Aorta (tissue), 5 donors: ENCODE measurements at places on chromosomes 6 and 20. TPM values are rescaled to one million over a fixed set of nuclear protein-coding genes. Genes with fewer than 3 reads are reported as not detected.

DNA sequence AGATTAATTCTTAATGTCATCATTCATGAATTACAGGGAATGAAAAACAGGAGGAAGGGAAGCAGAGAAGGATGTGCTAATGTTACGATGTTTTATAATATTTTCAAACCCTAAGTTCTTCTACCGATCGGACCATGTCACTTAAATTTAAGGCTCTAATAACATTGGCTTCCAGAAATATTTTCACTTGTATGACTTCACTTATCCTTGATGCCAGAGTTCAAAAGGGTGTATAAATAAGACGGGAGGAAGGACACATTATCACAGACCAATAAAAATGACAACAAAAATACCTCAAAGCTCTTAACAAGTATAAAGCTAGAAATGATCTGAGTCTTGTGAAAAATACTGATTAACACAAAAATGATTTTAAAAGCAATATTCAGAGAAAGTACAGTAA lies 370.4 kb upstream of the CITED2 start:
- no peaks in the 10 kb centered on the region for H3K27me3 ChIP-seq
- H3K4me1 ChIP-seq, result peaks cover 4% of the 10 kb centered on the region
- no peak overlapping the region for H3K27ac ChIP-seq
- DNase-seq, result no peak

- H3K27me3 ChIP-seq, result no peaks in the 10 kb centered on the region
- no peaks in the 10 kb centered on the region for H3K4me1 ChIP-seq
- H3K27ac ChIP-seq, result peak overlapping the region; percentile 80
- no peaks in the 10 kb centered on the region for H3K36me3 ChIP-seq
- H3K4me3 ChIP-seq, result no peak overlapping the region
Measured at GRCh38 chr20:44734938-44735337, 10.7 kb upstream of the KCNK15 start.

DNA sequence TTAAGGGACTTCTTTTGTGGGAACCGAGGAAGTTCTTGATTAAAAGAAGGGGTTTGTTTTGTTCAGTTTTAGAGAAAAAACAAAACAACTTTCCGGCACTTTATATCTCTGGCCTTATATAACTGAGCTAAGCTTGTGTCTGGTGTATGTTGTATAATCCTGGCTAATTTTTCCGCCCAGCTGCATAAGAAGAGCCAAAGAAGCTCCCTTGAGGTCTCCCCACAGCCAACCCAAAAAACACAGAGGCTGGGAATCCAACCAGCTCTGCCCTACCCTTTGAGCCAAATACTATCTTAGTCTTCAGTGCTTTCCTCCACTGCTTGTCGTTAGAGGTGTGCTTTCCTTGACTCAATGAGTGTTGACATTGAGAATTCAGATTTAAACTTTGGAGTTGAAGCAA lies 45.5 kb upstream of the RNF146 start:
- no peaks in the 10 kb centered on the region for H3K36me3 ChIP-seq
- no peak overlapping the region for H3K27ac ChIP-seq
- no peak for DNase-seq
- no peaks in the 10 kb centered on the region for H3K4me1 ChIP-seq
- H3K4me3 ChIP-seq, result no peak overlapping the region
- H3K27me3 ChIP-seq, result no peaks in the 10 kb centered on the region

- H3K4me3 ChIP-seq, result no peak overlapping the region
- DNase-seq, result no peak
- H3K36me3 ChIP-seq, result no peaks in the 10 kb centered on the region
- H3K27me3 ChIP-seq, result no peaks in the 10 kb centered on the region
- no peak overlapping the region for H3K27ac ChIP-seq
Measured at GRCh38 chr20:56289652-56290051, 41.1 kb downstream of the MC3R start.

DNA sequence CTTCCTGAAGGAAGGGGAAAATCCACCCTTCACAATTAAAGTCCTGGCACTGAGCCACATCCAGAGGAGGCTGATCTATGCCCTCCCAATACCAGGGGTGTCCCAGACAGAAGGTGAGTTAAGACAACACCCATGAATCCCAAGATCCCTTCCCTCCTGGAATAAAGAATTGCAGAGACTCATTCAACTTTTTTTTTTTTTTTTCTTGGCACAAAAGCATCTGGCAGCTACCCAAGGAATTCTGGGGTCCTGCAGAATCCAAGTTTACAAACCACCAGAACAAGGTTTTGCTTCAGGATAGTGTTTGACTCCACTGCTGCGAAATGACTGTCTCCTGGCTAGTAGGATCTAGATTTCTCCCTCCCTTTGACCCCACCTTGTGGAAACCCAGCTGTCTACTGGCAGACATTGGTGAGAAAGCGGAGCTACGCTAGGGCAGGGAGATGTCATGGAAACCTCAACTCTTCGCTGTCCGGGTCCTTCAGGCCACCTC lies 37.4 kb downstream of the JAG1 start:
- H3K4me3 ChIP-seq, result no peak overlapping the region
- H3K27me3 ChIP-seq, result no peaks in the 10 kb centered on the region

DNA sequence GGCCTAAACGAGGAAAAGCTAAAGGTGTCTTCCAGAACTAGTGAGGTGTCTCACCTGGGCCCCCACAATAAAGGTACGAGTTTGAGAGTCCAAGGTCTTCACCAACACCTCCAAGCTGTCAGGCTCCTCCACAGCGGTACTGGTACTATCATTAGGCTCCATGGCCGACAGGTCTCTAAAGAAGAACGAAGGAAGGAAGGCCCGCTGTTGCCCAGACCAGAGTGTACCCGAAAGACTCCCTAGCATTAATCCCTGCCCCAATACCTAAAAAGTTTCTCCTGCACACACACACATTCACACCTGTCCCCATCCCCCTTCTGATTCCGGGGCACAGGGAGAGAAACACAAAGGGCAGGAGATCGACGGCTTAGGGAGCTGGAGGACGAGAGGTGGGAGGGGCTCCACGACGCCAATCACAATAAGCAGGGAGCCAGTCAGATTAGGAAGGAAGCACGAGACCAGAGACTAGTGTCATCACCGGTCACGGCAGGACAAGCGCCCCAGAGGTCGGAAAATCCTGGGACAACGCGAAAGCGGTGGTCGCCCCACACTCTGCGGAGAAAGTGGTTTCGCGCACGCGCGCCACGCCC lies 764 bp downstream of the BAG6 start:
- no peaks in the 10 kb centered on the region for H3K27me3 ChIP-seq
- peak overlapping the region; percentile 88 for H3K27ac ChIP-seq
- no peak for DNase-seq
- H3K36me3 ChIP-seq, result no peaks in the 10 kb centered on the region

DNA sequence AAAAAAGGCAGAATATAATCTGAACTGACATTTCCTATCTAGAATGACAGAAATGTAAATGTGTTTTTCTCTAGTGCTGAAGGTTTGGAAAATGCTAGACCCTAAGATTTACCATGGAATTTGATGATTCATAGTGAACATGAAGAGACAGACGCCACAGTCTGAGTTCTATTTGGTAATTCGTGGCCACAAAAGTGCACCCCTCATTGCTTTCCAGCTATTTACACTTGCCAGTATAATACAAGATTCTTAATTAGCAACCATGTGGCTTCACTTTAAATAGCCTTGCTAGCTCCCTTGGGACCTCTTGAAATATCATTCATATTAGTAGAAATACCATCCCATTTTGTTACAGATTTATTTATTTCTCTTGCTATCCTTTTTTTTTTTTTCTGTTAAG lies 636.8 kb downstream of the PRKN start:
- no peak for DNase-seq
- no peaks in the 10 kb centered on the region for H3K27me3 ChIP-seq
- H3K36me3 ChIP-seq, result no peaks in the 10 kb centered on the region
- no peaks in the 10 kb centered on the region for H3K4me1 ChIP-seq
- no peak overlapping the region for H3K4me3 ChIP-seq

- no peak overlapping the region for H3K4me3 ChIP-seq
- DNase-seq, result no peak
- no peaks in the 10 kb centered on the region for H3K4me1 ChIP-seq
- H3K27ac ChIP-seq, result no peak overlapping the region
- no peaks in the 10 kb centered on the region for H3K27me3 ChIP-seq
Measured at GRCh38 chr6:12047304-12047703, 35.2 kb downstream of the HIVEP1 start.

- no peaks in the 10 kb centered on the region for H3K27me3 ChIP-seq
- H3K27ac ChIP-seq, result no peak overlapping the region
- DNase-seq, result no peak
- no peaks in the 10 kb centered on the region for H3K4me1 ChIP-seq
- H3K36me3 ChIP-seq, result no peaks in the 10 kb centered on the region
- no peak overlapping the region for H3K4me3 ChIP-seq
Measured at GRCh38 chr20:62844182-62844581, 17.4 kb downstream of the TCFL5 start.

DNA sequence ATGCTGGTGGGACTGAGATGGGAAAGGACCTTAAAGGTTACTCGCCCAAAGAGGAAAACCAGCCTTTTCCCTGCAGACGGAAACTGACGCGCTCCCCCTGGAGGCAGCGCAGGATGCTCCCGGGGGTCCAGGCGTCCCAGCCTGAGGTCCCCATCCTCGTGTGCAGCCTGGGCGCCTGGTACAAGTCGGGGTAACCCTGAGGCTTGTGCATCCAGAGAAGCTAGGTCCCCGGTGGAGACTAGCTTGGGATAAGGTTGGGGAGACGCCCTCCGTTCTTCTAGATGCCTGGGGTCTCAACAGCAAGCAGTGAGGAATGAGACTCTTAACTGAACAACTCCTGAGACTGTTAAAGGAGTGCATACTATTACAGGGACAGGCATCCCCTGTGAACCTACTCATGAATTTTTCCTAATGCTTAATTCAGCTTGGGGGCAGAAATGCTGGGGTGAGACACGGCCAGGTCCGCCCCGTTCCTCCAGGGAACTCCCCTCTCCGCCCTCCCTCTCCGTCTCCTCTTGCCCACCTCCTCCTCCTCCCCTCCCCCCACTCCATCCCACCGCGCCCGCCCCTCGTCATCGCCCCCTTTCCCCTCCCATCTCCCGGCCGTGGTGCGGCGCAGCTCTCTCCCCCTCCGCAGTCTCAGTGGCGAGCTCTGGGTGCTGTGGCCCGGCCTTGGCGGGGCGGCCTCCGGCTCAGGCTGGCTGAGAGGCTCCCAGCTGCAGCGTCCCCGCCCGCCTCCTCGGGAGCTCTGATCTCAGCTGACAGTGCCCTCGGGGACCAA lies at the start of gene PRSS35:
Gene PRSS35 (plus strand): TSS at position 634 of the 781 bp plus-strand sequence. CDS start 10,908 bp downstream, outside the sequence.
- H3K27ac ChIP-seq, result no peak within 1 kb of the TSS
- peak within 1 kb of the TSS; percentile 41 for H3K4me3 ChIP-seq
- H3K27me3 ChIP-seq, result no peaks in the 10 kb centered on the region
- H3K4me1 ChIP-seq, result no peaks in the 10 kb centered on the region

DNA sequence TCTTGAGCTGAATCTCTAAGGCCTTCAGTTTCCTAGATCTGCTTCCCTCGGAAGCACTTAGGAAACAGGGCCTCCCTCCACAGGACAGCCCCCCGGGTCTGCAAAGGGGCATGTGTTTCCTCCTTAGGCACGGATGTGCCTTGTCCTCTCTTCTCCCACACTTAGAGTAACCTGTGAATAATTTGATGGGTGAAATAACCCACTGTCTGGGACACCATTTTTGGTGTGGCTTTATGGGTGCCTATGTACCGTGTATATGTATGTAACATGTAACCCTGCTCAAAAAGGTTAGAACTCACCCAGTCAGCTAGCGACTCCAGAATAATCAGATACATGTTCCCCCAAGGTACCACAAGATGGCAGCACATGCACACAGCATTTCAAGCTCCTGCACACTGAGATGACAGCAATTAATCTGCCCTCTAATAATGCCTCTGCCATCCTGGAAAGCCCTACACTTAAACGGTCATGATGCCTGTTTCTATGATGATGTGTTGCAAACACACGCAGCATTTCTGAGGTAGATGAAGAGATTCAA lies 212.0 kb upstream of the PROKR2 start:
- no peak for DNase-seq
- H3K4me3 ChIP-seq, result no peak overlapping the region
- H3K4me1 ChIP-seq, result no peaks in the 10 kb centered on the region
- H3K27ac ChIP-seq, result no peak overlapping the region
- no peaks in the 10 kb centered on the region for H3K36me3 ChIP-seq

DNA sequence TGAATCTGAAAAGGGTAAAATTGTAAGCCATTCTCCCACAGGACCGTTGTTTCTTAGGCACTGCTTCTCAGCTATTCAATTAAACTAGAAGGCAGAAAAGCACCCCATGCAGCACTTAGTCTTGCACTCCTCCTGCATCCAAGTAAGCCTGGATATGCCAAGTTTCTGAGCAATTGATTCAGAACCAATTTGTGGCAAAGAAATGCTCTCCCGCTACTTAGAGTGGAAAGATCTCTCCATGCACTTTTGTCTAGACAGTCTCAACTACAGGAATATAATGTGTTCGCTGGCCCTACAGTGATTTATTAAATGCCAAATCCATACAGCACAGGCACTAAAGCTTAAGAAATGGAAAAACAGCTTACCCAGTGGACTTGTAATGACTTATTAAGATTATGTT lies 338.5 kb downstream of the HACE1 start:
- H3K36me3 ChIP-seq, result no peaks in the 10 kb centered on the region
- H3K4me3 ChIP-seq, result no peak overlapping the region
- no peaks in the 10 kb centered on the region for H3K4me1 ChIP-seq
- no peak for DNase-seq
- H3K27me3 ChIP-seq, result no peaks in the 10 kb centered on the region
- H3K27ac ChIP-seq, result no peak overlapping the region

DNA sequence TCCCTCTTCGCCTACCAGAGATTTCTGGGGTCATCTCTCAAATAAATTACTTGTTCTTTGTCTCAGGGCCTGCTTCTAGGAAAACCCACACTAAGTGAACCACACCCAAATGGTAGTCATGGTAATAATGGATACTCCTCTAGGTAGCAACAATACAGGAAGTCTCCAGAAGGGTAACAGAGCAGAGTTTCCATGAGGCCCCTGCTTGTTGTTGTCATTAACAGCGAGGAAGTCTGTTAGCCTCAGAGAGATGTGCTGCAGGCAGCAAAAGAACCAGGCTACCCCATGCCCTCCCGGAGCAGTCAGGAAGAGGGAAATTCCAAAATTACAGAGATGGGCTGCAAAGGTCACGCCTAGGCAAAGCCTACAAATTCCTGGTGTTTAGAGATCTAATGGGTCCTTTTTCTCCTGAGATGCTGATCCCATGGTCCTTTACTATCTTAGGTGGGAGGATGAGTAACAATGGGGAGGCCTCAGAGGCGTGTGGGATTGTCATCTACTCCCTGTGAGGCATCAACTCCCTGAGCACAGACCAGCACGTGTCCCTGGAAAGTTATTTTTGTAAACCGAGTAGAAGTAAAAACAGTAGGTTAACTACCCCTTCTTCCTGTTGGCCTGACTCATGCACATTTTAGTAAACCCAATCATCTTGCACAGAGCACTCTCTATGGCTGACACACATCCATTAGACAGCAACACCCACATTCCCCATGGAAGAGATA lies 10.1 kb downstream of the ISM1 start:
- H3K4me1 ChIP-seq, result no peaks in the 10 kb centered on the region
- no peak for DNase-seq
- H3K27me3 ChIP-seq, result no peaks in the 10 kb centered on the region
- no peak overlapping the region for H3K4me3 ChIP-seq
- H3K36me3 ChIP-seq, result no peaks in the 10 kb centered on the region

The NKAPL gene
- total RNA-seq, result 3.2 TPM

The CTCFL gene
- total RNA-seq, result not detected

The PRSS35 gene
- total RNA-seq, result 4.7 TPM

The CLIC5 gene
- 9.2 TPM for total RNA-seq

The DAAM2 gene
- 62.1 TPM for total RNA-seq

The SMOC2 gene
- 369 TPM for total RNA-seq
